ENCODE measurements at places on chromosomes 2 and 18.

DNA sequence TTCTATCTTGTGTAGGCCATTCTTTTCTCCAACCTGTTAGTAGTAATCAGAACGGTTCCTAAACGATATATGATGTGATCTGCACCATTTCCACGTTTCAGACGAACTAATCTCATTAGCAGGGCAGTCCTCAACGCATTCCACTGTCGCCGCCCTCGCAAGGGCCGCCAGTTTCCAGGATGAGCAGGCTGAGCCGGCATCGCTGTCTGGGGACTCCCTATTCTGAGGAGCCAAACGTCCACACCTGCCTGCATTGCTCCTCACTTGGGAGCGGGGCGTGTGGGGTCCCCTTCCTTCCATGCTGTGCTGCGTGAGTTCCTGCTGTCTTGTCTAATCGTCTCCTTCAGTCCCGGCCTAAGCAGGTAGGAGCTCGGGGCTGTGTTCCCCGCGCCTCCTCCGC lies 76.6 kb downstream of the PSMG2 start:
- no peak for DNase-seq

DNA sequence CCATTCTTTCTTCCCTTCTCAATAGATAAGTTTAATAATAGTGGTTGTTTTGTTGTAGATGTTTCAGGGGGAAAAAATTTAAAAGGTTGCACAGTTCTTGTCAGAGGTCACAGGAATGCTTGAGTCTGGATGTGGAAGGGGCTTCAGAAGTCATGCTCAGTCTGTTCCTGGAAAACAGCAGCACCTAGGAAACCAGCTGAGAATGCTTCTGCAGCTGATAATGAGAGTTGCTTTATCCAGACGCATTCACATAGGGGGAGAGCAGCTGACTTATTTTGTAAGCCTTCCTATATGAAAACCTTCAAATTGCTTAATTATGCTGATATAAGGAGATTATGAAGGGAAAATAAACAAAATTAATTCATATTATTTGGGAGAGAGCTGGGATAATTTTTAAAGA lies 235.5 kb downstream of the GULP1 start:
- no peak for DNase-seq

DNA sequence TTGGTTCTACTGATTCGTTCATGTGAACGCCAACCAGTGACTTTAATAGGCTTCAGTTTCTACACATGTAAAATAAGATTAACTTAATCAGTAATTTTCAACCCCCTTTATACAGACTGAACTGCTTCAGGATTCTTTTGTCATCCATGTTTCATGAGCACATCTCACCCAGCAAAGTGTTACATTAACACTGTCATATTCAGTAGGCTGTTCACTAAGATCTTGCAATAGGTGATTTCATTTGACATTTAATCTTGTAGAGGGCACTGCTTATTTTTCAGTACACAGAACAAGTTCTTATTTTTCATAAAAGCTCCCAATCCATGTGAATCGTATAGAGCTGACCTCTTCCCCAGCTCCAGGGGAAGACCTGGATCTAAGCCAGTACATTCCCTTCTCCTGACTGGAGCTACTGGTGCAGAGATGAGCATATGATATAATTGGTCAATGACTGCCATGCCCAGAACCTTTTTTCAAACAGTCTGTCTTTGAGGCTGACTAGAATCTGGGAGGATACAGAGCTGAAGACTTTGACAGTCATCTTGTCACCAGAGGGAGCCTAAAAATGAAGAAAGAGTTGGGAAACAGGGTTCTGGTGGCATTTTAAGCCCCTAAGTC lies 72.2 kb upstream of the CHRNA1 start:
- no peak for DNase-seq

DNA sequence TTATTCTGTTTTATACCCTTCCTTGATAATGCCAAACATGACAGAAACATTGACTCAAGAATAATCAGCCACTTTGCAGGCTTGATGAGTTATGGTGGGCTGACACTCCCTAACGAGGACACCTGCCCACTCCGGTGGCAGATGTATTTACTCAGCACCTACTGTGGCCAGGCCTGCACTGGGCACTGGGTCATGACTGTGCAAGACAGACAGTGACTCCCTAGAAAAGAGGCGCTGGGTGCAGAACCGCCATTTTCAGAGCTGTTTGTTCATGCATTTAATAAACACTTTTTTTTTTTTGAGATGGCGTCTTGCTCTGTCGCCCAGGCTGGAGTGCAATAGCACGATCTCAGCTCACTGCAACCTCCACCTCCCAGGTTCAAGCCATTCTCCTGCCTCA lies 32.5 kb downstream of the SNED1 start:
- DNase-seq, result no peak

GRCh38 chr2:52862801-52863200 lies 904.8 kb upstream of the CHAC2 start:
- DNase-seq, result no peak

GRCh38 chr2:170525566-170525900 lies 189.6 kb upstream of the SP5 start:
- no peak for DNase-seq

DNA sequence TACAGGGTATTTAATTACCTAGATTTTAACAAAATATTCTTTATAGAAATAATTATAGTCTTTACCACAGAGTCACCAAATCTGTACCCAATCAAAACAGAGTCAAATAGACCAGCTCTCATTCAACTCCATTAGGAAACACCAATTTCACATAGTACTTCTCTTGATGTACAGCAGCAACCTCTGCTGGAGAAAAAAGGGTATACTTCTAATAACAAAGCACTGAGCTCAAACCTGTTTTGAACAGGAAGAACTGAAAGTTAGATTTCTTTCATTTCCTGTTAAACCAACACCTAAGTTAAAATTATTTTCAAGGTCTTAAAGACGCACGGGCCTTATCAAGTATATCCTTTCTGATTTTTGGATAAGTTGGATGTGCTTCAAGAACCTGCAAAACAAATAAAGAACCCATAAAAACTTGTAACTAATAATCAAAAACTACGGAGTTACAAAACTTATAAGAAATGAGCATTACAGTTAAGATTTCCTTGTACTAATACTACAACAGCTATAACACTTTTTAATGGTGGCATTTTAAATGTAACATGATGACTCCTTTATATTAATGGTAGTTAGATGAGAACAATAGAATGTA lies 79.0 kb downstream of the TTC21B start:
- DNase-seq, result peak; percentile 76

DNA sequence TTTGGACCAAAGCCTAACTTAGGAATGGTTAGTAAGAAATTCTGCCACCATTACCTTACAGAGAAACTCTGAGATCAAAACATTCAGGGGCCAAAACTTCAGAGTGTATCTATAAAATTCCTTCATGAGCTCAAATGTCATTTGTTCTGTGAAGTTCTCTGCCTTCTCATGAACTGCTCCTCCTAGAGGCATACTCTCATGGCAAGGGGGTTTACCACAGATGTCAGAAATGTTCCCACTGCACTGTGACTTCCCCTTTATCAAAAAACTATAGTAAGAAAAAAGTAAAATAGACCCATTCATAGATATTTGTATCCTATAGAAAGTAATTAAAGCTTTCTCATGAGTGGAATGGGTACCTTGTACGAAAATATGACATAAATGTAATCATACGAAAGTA lies 68.5 kb downstream of the USP40 start:
- DNase-seq, result peak; percentile 30

DNA sequence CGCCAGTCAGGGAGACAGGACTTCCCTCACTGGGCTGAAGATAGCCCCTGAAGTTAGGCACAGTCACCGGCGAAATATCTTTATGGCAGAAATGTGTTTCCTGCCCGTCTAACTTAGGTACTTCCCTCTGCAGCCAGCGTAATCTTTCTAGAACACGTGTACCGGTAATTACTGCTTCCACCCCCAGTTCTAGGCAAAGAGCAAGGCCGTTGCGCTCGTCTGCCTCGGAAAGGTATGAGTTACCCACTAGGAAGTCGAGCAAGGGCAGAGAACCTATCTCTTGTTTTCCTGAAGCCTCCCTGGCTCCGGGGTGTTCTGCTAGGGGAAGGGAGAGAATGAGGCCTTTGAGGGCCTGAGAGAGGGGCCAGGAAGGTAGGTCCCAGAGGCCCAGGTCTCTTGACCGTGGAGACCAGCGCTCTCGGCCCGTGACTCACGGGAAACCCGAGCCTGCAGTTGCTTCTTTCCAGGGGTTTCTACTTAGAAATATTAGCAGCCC lies 70.0 kb downstream of the TWSG1 start:
- peak; percentile 79 for DNase-seq

- no peak for DNase-seq
These were observed 41.4 kb upstream of the DTNB start for GRCh38 chr2:25714740-25715139.

- no peak for DNase-seq
These were observed 10.5 kb downstream of the COL3A1 start for GRCh38 chr2:188984680-188985079.

DNA sequence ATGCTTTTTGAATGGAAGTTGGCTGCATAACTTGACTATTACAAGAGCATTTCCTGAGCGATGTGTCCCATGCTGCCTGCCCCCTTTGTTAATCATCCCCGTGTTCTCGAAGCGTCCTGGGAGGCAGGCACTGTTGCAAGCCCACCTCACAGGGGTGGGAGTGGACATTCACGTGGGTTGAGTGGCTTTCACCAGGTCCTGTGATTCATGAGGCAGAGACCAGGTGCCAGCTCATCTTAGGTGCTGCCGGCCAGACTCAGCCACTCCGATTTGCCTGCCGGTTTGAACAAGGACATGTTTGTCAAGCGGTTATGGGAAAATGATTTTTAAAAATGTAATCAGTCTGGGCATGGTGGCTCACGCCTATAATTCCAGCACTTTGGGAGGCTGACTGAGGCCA lies 112.5 kb downstream of the ZNF532 start:
- no peak for DNase-seq

DNA sequence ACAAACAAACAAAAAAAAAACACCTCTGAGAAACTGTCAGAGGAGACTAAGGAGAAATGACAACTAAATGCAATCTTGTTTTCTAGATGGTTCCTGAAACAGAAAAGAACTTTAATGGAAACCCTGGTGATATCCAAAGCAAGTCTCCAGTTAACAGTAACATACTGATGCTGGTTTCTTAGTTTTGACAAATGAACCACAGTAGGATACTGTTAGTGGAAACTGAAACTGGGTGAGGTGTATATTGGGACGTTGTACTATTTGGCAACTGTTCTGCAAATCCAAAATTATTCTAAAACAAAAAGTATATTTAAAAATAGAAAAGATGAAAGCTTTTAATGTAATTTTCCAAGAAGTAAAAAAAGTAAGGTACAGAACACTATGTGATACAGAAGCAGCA lies 11.4 kb downstream of the SESTD1 start:
- DNase-seq, result no peak

GRCh38 chr2:158966312-158966711 lies 2.1 kb upstream of the TANC1 start:
- DNase-seq, result no peak

DNA sequence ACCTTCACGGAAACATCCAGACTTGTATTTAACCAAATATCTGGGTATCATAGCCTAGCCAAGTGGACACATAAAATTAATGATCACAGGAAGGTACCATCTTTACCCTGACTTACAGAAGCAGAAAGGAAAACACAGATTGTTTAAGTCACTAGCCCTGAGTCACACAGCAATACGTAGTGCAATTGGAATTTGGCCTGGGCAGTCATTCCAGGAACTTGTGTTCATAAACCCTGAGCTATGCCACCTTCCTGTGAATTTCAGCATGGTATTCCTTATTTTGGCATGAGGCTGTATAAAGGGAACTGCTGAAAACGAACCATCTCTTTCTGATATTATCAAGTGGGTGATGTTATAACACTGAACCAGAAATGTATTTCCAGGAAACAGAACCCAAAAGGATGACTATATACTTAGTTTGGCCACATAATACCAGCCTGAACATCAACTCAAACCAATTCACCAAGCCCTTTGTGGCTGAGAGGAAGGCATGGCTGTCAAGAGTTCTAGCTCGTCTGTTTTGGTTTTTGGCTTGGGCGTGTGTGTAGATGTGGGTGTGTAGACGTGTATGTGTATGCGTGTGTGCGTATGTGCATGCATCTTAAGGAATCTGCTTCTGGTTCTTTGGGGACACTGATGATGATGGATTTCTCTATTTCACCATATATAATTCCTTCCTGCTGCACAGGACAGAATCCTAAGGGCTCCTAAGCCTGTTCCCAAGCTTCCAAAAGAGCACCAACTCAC lies 533.4 kb upstream of the ID2 start:
- DNase-seq, result no peak

DNA sequence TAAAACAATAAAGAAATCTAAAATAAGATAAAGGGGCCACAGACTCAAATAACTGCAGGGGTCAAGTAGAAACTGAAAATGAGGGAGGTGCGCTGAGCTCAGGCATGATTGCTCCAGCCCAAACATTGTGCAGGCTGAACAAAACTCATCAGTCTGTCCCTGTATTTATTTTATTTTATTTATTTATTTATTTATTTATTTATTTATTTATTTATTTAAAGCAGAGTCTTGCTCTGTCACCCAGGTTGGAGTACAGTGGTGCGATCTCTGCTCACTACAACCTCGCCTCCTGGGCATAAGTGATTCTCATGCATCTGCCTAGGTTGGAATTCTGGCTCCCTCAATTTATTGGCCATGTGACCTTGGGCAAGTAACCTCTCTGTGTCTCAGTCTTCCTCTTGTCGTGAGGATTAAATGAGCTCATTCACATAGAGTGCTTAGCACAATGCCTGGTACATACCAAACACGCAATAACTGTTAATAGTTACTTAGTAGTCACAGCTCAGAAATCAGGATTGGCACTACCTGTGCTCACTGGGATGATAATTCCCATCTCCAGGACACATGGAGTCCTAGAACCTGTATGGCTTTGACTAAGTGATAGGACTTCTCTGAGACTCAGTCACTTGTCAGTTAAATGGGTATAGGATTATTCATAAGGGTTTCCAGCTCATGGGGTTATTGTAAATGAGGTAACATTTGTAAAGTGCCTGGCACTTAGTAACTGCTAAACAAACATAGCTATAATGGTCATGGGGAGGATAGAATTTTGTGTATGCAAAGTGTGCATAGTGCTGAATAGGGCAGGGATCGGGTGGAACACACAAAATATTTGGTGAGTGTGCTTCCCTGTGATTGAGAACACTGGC lies 6.0 kb downstream of the SPEG start:
- no peak for DNase-seq

- DNase-seq, result no peak
These were observed 33.1 kb upstream of the TTC39C start for GRCh38 chr18:23981369-23981980.

DNA sequence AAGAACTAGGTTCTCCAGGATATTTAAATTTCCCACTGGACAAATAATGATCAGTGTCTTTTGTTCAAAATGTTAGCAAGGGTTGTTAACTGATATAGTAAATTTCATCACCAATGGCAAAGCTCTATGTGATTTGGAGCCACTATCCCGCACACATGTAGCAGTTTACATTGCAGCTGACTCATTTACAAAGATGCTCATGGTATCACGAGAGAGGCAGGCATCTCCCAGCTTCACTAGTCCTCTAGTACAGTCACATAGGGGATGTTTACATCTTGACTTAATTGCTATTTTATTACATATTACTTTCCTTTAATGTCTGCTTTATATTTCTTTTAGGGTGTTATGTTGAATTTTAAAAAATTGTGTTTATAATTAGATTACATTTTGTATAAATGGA lies 30.7 kb downstream of the KCNE4 start:
- no peak for DNase-seq

GRCh38 chr18:75742516-75742915 lies 315.0 kb upstream of the SMIM21 start:
- no peak for DNase-seq

Data from suppressor macrophage treated with lipopolysaccharide for 1 hour (primary cell).